Stimulated activated CD8-positive, alpha-beta memory T cell treated with anti-CD3 and anti-CD28 coated beads, Interleukin-15, amount 100 ng/mL, for 4 hours (primary cell): ENCODE measurements at places on chromosomes 4 and X.

- DNase-seq, result no peak
These were observed 612.2 kb downstream of the DMD start for GRCh38 chrX:32599156-32599555.

GRCh38 chrX:2751291-2751690 lies 549 bp upstream of the XG start:
- no peak for DNase-seq

DNA sequence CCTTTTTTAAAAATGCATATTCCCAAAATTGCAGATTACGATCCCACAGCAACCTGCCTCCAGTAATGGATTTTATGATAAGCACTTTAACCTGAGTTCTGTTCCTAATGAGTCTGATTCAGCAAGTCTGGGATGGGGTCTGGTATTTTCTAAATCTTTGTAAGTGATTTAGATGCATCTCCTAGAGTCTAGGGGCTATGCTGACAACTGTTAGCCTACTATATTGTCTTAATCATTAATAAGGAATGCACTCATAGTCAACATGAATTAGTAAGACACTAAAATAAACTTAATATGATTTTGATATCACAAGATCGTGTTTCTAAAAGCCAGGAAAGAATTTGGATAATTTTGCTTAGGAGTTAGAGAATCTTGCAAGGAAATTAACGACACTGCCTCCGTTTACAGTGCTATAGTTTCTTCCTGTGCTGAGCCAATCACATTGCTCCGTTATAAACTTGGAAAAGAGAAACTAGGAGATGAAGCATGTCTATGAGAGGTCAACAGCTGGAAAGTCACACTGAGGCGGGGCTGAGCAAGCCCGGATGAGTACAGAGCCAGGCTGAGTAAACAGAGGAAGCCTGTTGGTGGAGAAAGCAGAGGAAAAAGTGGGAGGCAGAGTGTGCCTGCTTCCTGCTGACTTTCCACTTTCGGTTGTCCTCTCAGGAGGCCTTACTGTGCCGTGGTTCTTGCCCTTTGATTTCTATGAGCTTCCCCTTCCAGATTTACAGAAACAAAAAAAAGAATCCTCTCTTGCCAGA lies 5.4 kb downstream of the SCARB2 start:
- no peak for DNase-seq

DNA sequence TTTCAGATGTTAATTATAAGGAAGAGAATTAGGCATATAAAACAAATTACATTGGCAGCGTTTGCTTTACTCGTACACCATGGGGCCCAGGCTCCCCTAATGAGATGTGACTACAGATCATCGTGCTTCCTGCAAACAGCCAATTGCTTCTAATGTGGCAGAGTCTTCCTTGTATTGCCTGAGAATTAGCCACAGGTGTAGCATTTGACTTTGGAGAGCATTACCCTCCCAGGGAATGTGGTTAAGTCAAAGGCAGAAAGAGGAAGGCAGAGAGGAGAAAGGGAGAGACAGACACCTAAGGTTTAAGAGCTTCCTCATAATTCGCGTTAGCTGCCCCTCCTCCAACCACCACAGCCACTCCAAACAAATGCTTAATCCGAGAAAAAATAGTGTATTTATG lies 97.0 kb downstream of the MID1IP1 start:
- no peak for DNase-seq

GRCh38 chr4:139176302-139177048 lies 543 bp downstream of the ELF2 start:
- DNase-seq, result peak; percentile 28

DNA sequence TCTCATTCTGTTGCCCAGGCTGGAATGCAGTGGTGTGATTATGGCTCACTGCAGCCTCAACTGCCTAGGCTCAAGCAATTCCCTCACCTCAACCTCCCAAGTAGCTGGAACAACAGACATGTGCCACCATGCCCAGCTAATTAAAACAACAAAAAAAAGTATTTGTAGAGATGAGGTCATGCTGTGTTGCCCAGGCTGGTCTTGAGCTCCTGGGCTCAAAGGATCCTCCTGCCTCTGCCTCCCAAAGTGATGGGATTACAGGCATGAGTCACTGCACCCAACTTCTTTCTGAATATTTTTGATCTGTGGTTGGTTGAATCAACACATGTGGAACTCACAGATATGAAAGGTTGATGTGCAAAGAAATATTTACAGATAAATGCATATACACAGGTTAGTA lies 18.5 kb upstream of the SEPTIN11 start:
- no peak for DNase-seq
